ENCODE measurements at places on chromosomes 2 and 18.

- no peak for DNase-seq
Observed at GRCh38 chr2:73292316-73292905, 937 bp downstream of the EGR4 start.

DNA sequence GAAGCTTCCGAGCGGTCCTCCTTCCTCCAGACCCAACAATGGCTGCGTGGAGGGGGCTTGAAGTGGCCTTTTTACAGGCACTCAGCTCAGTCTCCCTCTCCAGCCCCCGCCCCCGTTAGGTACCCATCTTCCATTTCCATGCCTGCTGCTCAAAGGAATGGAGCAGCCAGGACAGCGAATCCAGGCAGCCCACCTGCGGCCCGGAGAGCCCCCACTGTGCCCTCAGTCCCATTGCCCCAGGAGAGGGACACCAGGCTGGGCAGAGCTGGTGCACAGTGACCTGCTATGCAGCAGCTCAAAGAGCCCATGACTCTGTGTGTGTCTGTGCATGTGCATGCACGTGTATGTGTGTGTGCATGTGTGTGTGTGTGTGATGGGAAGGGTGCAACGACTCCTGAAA lies 10.6 kb upstream of the POMC start:
- DNase-seq = no peak

- DNase-seq = no peak
Observed at GRCh38 chr2:144424559-144425240, 95.2 kb downstream of the ZEB2 start.

GRCh38 chr18:37665346-37665745 lies 99.7 kb upstream of the CELF4 start:
- no peak for DNase-seq

DNA sequence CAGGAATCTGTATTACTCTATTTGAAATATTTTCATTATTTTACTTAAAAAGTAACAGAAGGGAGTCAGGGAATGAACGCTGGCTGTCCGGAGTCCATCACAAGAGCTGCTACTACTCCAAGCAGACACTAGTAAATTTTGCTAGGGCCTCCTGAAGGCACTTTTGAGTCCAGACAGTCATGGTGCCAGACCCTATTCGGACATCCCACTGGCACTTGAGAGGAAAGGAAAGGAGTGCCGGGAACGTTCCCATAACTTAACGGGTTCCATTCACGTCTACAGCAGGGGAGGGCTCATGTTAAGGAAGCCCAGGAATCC lies 563 bp upstream of the GMCL1 start:
- no peak for DNase-seq

GRCh38 chr18:24669015-24669414 lies 208.6 kb downstream of the HRH4 start:
- DNase-seq = no peak

DNA sequence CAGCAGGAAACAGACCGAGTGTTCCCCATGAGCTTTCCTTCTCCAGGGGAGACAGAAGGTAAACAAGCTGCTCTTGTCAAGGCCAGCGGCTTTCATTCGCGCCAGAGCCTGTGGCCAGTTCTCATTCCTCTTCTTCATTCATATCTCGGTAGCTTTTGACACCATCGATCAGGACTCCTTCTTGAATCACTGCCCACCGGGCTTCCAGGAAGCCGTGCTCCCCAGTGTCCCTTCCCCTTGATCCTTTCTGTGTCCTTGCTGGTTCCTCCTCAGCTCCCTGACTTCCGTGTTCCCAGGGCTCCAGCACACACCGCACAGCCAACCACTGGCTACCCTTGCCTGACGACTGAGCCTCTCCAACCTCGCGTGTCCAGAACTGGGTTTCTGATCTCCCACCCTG lies 14.1 kb downstream of the SLC66A3 start:
- DNase-seq = no peak

- no peak for DNase-seq
Observed at GRCh38 chr18:62386601-62387000, 61.5 kb downstream of the TNFRSF11A start.

GRCh38 chr18:56306797-56307196 lies 331.6 kb downstream of the TXNL1 start:
- DNase-seq = no peak

DNA sequence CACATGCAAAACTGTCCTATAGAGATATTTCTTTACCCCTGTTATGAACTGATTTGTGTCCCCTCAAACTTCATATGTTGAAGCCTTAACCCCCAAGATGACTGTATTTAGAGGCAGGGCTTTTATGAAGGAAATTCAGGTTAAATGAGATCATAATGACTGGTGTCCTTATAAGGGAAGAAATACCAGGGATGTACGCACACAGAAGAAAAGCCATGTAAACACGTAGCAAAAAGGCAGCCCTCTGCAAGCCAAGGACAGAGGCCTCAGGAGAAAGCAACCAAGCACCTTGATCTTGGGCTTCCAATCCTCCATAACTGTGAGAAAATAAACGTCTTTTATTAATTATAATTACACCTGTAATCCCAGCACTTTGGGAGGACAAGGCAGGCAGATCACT lies 101.3 kb upstream of the NDUFV2 start:
- no peak for DNase-seq

GRCh38 chr2:71788601-71789240 lies 335.4 kb downstream of the DYSF start:
- no peak for DNase-seq

DNA sequence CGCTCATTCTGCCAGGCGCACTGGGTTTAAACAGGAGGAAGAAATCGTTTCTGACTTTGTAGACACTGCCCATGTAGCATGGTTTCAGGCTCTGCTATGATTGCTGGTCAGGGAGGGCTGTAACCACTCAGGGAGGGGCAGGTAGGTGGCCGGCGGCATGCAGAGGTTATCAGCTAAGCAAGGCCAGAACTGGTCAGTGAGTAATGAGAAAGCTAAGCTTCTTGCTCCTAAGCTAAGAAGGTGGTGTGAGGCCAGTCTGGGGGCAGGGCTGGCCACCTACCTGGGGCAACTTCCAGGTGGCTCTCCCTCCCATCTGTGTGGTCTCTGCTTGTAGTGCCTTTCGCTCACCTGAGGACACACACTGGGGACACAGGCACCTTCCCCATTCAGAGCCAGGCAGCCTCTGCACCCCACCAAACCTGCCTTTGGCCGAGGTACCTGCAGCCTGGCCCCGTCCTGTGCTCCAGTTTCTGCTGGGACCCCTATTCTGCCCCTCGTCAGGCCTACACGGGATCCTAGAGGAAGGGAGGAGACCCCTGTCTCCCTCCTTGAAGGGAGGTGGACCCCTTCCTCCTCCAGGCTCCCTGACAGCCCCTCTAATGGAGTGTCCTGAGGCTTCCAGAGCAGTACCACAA lies 195.9 kb downstream of the SEPTIN10 start:
- no peak for DNase-seq

DNA sequence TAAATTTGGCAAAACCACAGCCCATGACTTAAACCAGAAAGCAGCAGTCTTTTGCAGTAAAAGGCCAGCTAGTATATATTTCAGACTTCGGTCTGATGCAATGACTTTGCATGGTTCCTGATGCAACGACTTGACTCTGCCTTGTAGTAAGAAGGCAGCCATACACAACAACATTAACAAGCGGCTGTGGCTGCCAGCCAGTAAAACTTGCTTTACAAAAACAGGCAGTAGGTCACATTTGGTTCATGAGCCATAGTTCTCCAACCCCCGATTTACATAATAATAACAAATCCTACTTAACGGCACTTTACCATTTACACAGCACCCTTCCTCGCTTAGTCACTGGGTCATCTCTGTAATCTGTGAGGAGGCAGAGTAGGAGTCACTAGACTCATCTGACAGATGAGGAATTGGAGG lies 410.3 kb downstream of the LRATD1 start:
- no peak for DNase-seq

- DNase-seq = no peak
Observed at GRCh38 chr2:53314718-53315117, 452.9 kb upstream of the CHAC2 start.

DNA sequence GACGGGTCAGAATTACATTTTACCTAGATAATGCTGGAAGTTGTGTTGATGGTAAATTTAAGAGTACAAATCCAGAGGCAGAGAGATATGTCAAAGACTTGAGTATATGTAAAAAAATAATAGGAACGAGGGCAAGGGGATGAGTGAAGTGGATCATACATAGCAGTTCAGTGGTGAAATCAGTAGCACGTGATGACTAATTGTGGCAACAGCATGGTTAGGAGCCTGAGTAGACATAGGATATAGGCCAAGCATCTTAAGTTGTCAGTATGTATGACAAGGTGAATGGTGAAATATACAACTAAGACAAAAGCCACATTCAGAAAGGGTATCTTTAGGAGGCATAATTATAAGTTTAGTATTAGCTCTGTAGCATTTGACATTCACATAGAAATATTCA lies 826.5 kb upstream of the PIK3C3 start:
- no peak for DNase-seq

DNA sequence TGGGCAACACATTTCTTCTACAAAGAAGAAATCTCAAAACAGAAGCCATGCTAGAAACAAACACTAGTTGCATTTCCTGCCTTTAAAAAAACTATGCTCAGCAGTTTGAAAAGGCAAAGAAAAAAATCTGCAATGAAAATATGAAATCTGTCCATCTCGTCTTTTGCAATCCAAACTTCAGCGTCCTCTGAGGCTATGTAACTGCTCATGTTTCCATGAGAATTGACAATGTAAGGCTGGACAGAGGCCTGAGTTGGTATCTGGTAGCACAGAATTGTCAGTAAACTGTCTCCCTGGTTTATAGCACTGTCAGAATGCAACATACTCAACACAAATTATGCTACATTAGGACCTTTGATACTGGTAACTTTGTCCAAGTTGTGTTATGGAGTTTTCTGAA lies 429.9 kb downstream of the ARHGAP15 start:
- DNase-seq = no peak

GRCh38 chr18:24731981-24732380 lies 271.5 kb downstream of the HRH4 start:
- DNase-seq = no peak

GRCh38 chr2:69390471-69390870 lies 3.4 kb upstream of the GFPT1 start:
- DNase-seq = no peak

DNA sequence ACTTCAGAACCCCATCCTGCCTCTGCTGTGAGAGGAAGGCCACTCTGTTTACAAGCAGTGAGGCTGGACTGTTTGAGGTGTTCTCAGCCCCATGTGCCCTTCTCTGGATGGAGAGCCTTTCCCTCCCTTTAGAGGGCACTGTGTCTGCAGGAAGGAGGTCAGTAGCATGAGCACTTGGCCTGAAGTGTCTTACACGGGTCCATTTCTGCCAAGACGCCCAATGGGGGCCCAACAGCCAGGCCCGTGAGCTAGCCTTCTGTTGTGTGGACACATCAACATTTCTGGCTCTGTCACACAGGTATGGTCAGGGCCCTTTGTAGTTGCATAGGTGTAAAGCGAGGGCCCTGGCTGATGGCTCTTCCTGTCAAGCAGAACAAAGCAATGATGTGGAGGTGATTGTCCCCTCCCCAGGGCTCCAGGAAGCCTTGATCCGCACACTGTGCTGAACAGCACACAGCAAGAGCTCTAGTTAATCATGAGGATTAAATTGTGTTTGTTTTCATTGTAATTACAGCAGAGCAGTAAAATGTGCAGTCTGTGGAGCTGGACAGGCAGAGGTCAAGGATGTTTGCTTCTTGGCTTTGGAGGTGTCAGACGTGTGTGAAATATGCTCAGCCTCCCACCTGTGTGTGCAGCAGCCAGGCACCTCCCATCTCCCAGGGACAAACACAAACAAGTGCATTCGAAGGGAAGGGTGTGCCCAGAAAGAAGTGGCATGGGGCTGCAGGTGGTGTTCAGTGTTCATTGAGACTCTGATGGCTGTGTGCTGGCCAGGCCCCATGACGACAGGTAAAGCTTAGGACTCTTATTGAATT lies 132.1 kb downstream of the SH3RF3 start:
- DNase-seq = peak; percentile 58

DNA sequence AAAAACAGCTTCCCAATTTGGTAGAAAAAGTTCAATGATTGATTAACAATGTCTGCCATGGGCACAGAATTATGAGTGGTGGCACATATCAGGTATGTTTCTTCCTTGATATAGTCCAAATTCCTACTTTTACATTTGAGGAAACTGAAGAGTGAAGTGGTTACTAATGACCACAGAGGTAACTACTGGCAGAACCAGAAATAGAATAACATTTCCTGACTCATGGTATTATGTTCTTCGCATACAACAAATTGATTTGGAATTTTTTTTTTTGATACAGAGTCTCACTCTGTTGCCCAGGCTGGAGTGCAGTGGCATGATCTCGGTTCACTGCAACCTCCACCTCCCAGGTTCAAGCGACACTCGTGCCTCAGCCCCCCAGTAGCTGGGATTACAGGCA lies 6.0 kb upstream of the NFE2L2 start:
- DNase-seq = no peak

DNA sequence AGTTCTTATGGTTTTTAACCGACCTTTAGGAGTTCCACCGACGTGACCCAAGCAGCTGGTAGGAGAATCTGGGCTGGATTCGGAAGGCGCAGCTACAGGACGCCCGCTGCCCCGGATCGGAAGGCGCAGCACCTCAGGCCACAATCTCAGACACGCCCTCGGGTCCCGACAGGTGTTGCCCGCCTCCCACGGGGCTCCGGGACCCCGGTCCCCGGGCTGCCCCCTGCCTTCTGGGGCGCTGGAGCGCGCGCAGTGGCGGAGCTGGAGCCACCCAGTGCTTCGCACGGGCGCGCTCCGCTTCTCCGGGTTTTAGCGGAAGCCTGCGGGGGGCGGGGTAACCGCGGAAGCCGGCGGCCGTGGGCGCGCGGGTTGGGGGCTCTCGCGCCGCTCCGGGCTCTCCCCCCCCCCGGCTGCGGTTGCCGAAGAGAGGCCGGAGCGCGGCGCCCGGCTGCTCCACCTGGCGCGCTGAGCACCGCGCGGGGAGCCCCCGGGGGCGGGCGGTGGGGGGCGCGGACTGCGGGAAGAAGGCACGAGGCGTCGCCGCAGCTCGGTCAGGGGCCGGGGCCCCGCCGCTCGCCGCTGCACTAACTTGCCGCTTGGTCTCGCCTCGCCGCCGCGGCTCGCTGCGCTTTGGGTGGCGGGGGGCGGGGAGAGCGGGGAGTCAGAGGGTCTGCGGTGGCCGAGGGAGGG lies 718.8 kb downstream of the DPP10 start:
- no peak for DNase-seq

GRCh38 chr2:64329848-64330247 lies 124.1 kb upstream of the LGALSL start:
- no peak for DNase-seq

DNA sequence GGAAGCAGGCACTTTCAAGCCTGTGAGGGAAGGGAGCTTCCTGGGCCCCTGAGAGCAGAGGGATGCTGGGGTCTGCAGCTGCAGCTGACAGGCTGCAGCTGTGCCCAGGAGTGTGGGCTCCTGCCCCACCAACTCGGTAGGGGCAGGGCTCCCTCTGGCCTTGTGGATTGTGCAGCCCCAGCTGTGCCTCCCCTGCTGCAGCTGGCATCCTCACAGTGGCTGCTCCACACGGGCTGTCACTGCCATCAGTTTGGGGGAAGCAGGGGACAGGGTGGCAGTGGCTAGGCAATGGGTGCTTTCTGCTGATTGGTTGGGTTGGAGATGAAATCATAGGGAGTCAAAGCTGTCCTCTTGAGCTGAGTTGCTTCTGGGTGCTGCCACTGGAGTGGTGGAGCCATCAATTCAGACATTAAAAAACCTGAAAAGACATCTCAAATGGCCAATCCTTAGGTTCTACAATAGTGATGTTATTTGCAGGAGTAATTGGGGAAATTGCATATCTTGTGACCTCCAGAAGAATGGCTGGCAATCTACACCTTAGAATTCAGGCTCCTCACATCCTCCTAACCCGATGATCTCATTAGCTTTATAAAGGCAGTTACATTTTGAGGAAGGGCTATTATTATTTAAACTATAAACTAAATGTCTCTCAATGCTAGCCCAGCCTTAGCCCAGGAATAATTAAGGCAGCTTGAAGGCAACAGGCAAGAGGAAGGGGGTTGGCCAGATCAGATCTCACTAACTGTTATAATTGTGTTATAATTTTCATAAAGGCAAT lies 41.3 kb downstream of the FAM171B start:
- no peak for DNase-seq
